ENCODE measurements at places on chromosomes 7 and 10.

DNA sequence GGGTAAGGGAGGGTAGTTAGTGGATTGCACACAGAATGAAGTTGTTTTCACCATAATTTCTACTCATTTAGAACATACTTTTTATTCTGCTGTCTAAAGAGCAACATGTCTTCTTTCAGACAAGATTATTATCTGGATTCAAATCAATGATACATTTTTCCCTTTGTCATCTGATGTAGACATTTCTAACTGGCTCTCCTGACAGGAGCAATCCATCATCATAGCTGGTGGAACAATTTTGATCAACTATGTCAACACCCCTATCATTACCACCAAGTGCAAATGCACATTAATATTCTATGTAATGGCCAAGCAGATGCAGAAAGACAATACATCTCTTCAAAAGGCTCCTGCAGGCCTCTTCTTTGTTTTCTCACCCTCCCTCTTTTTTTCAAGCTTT lies 672.9 kb upstream of the LRRTM3 start:
- no peak for DNase-seq

- DNase-seq: peak; percentile 51
These were observed 131.1 kb upstream of the TBX20 start for GRCh38 chr7:35384761-35385700.

GRCh38 chr10:61063034-61063433 lies 119.0 kb upstream of the RHOBTB1 start:
- peak; percentile 62 for DNase-seq

DNA sequence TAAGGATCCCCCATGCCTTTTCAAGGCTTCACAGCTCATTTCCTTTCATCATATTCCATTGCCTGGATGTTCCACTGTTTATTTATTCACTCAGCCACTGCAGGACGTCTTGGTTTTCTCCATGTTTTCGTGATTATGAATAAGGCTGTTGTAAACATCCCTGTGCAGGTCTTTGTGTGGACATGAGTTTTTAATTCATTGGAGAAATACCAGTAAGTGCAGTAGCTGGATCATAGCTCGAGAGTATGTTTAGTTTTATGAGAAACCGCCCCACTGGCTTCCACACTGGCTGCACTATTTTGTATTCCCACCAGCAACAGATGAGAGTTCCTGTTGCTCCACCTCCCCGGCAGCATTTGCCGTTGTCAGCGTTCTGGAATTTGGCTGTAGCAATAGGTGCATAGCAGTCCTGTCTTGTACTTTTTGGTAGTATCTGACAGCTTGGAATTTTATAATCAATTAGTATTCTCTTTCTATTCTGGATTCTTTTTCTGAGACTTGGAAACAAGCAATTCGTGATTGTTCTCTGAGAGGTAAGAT lies 269.9 kb upstream of the PITRM1 start:
- no peak for DNase-seq

GRCh38 chr7:37284805-37285231 lies 163.8 kb downstream of the ELMO1 start:
- no peak for DNase-seq

DNA sequence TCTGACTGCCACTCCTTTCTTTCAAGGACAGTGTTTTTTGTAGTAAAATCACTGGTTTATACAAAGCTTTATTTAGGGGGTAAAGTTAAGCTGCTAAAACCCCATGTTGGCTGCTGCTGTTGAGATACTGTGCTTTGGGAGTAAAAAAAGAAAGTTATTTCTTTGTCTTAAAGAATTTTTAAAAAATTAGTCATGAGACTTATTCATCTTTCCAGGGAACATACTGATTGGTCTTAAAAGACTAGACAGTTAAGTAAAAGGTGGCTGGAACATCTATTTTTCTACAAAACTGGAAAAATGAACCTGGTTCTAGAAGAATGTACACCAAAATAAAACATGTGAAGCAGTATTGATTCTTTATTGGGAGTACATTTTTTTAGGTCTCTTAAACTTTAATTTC lies 20.6 kb downstream of the BBIP1 start:
- DNase-seq: no peak

GRCh38 chr7:130096243-130096827 lies 26.0 kb downstream of the KLHDC10 start:
- DNase-seq: peak; percentile 29
